ENCODE measurements at places on chromosomes 7 and 10. TPM values are rescaled to one million over a fixed set of nuclear protein-coding genes. Genes with fewer than 3 reads are reported as not detected.

DNA sequence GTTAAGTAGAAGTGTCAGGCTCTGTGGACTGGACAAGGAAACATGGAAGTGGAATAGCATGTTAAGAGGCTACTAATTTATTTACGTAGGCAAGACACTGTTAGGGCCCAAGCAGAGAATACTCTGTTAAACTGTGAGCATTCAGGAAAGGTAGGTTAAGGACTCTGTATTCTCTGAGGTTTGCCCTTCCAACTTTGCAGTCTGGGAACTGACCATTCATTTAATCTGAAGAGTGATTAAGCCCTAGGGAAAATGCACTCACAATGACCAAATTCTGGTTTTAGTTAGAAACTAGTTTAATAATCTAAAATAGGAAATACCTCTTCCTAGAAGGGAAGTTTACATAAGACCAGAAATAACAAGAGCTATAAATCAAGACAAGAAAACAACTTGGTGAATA, 266.6 kb downstream of the SUGCT start:
- DNase-seq = no peak

The RET gene
- total RNA-seq = 0.05 TPM

The MINDY3 gene
- total RNA-seq = 23.4 TPM

DNA sequence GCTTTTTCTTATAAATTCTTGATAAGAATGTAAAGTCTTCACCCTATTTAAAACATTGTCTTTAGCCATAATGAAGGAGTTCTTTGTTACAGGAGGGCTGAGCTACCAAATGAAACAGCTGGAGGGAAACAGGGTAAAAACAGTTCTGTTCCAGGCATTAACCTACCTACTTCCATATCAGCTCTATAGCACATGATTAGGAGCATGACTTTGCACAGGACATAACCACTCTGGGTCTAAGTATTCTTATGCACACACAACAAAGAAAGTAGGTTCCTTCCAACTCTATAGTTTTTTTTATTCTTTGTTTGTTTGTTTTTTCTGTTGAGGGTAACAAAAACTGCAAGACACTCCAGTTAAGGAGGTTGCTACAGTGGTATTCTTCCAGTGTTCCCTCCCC, 52.7 kb downstream of the SCIN start:
- DNase-seq = no peak

DNA sequence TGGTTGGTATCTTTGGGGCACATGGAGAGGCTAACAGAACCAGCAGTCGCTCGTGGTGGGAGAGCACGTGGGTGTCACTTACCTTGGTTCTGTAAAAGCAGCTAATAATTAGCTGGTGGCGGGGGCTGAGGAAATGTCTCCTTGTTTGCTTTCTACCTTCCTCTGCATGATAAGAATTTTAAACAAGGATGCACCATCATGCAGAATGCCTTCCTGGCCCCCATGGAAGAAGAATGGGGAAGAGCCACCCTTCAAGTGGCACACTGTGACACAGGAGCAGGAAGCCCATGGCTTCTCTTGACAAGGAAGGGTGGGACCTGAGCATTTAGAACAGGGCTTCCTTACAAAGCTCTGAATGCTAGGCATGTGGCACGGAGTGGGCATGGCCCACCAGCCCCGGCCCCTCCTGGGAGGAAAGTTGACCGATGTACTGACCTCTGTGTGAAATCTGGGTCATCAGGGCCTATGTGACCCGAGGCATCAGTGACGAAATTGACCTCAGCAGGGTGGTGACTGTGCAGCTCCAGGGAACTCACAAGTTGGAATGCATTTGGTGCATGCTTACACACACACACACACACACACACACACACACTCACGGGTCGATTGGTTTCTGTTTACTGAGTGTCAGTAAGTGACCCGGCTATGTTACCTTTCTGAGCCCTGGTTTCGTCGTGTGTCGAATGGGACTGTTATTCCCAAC, 116.9 kb upstream of the ANLN start:
- no peak for DNase-seq

- no peak for DNase-seq
Measured at GRCh38 chr7:46229409-46229808, 308.3 kb upstream of the IGFBP3 start.

DNA sequence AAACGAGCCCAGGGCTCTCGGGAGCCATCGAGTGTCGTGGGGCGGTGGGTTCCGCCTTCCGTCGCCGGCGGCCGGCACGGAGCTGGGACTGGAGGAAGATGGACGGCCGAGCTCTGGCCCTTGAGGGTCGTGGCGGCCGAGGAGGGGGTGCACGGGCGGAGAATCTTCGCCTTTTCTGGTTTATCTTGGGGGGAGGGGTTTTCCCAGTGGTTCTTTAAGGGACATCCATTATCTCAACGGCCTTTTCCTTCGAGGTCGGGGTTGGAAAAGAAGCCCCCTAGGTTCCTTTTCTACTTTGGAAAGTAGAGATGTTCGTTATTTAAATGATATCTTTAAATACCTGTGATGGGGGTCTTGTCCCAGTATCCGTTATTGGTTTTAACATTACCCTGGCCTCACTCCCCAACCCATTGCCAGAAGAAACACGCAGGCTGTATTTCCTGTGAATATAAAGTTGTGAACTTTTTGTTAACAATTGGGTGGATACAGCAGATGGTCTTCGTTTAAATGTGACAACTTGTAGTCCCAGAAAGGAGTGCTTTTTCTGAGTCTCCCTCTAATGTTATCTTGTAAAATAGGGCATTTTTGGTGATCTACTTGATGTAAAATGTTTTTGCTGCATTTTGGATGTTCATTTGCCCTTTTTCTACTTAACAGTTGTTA, 765 bp downstream of the CCAR1 start:
- DNase-seq = no peak

DNA sequence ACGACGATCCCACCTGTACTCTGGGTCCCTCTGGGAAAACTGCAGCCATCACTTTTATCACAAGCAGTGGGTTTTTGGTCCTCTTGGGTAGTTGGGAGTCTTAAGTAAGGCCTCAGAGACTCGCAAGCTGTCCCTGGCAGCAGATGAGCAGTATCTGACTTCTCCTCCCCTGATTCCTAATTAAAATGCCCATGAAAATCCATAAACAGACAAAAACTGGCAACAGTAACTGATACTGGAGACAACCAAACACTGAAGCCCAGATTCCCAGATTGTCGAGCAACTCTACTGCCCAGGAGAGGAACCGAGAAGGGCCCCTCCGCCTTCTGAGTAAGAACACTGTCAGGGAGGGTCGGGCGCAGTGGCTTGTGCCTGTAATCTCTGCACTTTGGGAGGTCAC, 333.8 kb downstream of the CALN1 start:
- DNase-seq = no peak

GRCh38 chr10:34626158-34626880, 188.8 kb downstream of the PARD3 start:
- no peak for DNase-seq

The GPER1 gene
- 3.0 TPM for total RNA-seq

DNA sequence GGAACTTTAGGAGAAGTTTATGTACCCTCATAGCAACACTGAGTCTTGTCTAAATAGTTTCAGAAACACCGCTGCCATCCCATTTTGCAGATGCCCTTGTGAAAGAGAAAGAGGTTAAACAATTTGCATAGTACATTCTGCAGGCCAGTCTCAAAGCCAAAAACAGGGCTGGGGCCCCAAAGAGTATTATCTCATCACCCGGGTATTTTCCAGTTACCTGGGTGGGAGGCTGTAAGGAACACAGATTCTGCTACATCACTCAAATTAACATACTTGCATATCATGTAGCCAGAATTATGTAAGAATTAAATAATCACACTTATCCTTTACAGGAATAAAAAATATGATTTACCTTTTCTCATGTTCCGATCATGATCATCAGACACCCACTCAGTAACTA, 3.1 kb upstream of the FAM171A1 start:
- no peak for DNase-seq

GRCh38 chr10:60290558-60290957, 99.1 kb downstream of the ANK3 start:
- no peak for DNase-seq

The GPR85 gene
- total RNA-seq = not detected

GRCh38 chr7:17171427-17171826, 127.0 kb upstream of the AHR start:
- no peak for DNase-seq

The MALSU1 gene
- total RNA-seq = 42.0 TPM

DNA sequence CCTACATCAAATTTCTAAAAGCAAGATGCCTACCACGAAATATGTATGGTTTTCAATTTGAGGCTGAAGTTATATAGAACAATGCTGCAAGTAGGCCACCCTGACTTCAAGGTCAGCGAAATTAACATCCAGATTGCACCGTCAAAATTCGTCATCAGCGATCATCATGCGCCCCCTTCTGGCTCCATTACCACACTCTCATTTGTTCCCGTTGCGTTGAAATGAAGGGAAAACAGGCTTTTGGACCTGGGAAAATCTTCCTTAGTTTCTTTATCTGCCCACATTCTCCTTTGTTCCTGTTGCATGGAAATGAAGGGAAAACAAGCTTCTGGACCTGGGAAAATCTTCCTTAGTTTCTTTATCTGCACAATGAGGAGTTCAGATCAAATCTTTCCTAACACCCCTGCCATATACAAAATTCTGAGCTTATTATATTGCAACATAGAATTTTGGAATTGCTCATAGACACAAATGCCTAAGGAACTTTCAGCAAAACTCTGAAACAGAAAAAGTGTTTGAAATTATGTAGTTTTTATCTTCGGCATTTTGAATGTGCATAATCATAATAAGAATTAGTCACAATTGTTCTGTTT, 98.2 kb upstream of the PRKCQ start:
- DNase-seq = no peak

DNA sequence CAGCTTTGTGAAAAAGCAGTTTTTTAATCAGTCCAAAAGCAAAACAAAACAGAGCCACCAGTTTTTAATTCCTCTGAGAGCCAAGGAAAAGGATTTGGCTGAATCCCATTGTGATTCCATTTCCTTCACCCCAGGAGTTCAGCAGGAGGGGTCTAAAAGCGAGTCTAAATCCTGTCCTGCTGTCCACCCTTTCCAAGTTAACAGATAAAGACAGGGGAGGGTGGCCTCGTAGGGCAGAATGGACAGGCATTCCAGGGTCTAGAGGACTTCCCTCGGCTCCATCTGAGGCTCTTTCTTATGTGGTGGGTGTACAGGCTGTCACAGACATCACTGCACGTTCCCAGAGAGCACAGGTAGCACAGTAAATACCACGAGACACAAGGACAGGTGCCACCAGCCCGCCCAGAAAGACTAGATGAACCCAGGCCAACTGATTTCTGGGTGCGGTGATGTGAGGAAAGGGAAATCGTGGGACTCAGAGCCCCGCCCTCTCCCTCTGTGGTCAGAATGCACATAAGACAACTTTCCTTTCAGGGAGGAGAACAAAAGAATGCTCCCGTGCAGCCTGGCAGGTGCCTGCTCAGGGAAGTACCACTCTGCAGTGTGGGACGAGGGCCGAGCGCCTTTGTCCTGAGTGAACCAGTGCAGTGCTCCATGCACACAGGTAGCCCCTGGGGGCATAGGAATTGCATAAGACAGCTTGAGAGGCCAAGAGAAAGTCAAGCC, 119.7 kb downstream of the ABLIM1 start:
- peak; percentile 24 for DNase-seq

The DNAJB6 gene
- total RNA-seq = 75.6 TPM

DNA sequence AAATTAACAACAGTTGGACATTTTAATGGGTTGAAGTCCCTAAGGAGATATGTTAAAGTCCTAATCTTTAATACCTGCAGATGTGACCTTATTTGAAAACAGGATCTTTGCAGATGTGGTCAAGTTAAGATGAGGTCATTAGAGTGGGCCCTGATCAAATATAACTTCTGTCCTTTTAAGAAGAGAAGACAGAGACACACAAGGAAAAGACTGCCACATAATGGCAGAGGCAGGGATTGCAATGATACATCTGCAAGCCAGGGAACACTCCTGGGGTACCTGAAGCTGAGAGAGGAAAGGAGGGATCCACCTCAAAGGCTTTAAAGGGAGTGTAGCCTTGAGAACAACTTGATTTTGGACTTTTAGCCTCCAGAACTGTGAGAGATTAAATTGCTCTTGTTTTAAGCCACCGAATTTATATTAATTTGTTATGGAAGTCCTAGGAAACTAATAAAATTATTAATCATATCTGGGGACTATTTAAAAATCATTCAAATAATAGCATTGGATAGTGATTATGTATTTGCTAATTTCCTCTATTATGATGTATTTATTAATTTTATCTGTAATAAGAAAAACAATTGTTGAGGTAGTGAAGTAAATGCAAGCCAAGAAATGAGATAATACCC, 700.0 kb upstream of the PCDH15 start:
- DNase-seq = no peak

GRCh38 chr7:157576415-157576814, 239.6 kb downstream of the DNAJB6 start:
- peak; percentile 21 for DNase-seq

The CPA2 gene
- not detected for total RNA-seq

The PRPF18 gene
- 26.1 TPM for total RNA-seq

- no peak for DNase-seq
Measured at GRCh38 chr10:30747633-30748032, 118.1 kb upstream of the LYZL2 start.

GRCh38 chr10:52032681-52033629, 281.1 kb upstream of the DKK1 start:
- no peak for DNase-seq

The LBX1 gene
- total RNA-seq = not detected

DNA sequence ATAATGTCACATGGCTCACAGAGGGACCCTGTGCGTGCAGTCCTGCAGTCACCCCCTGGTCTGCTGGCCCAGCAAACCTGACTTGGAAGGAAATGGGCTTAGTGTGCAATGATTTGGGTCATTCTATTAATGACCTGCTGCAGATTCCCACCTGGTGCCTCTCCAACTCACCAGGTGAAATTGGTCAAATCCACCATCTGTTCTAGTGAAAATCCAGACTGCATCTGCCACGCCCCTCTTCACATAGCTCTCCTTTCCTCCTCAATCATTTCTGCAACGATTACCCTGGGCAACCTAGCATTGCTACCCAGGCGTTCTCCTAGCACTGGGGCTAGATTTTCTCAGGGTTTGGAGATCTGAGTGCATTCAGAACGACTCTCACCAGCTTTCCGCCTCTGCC, 29.4 kb downstream of the SRRM3 start:
- no peak for DNase-seq

The KCND2 gene
- not detected for total RNA-seq

DNA sequence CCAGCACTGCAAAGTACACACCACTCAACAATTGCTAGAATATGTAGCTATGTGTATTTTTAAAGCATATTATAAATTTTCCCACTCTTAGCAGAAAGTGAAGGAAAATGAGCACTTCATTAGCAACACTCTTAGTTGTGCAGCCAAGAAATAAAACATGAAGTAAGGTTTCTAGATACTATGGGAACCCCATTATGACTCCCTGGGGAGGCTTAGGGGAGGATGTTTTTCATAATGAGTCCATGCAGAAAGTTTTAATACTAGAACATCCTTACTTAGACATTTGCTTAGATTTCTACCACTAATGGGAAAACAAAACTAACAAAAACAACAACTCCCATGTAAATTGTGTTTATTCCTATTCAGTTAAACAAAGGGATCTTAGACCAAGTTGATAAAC, 148.4 kb upstream of the HDAC9 start:
- DNase-seq = no peak

GRCh38 chr10:118062798-118063238, 16.1 kb upstream of the RAB11FIP2 start:
- DNase-seq = no peak

The SHTN1 gene
- total RNA-seq = not detected

GRCh38 chr10:48659790-48660189, 24.9 kb upstream of the WDFY4 start:
- no peak for DNase-seq
